Foreskin keratinocyte (primary cell): ENCODE measurements at places on chromosomes 13 and 19. TPM values are rescaled to one million over a fixed set of nuclear protein-coding genes. Genes with fewer than 3 reads are reported as not detected.

The THSD8 gene
- 9.3 and 14.7 TPM in 2 replicates for total RNA-seq

The SPTBN4 gene
- 0.56 and 0.92 TPM in 2 replicates for total RNA-seq

The PRKCG gene
- 0.07 TPM in 1 of 2 replicates, not detected in the other for total RNA-seq

The SAMD4B gene
- 61.2 and 63.2 TPM in 2 replicates for total RNA-seq
